ENCODE measurements at places on chromosomes 1 and 21.

DNA sequence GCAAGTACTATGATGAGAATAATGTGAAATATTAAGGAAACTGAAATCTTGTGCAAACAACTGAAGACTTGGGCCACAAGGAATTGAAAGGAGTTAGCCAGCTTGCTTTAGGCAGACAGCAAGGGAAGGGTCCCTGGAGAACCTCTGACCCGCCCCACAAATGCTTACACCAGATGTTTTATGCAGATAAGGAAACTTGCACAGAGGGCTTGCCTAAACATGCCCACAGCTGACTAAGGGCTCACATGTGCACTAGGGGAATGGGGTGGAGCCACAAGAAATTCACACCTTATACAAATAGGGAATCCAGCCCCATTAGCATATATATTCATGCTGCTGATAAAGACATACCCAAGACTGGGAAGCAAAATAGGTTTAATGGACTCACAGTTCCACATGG, 86.1 kb upstream of the CYYR1 start:
- no peak for DNase-seq

DNA sequence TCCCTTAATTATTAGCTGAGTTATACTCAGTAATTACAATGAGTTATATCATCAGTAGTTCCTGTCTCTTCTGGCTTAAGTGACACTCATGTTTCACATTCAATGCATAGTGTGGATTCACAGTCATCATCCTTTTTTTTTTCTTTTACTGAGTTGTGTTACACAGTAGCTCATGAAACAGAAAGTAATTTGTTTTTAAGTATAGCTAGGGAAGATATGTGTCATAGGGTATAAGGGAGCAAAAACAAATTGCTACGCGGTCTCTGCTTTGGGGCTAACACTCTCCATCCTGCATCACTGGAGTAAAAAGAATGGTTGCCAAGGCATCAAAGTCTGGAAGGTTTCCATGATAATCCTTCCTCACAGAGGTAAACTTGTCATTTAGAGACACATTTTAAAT, 971.7 kb upstream of the NCAM2 start:
- DNase-seq, result no peak

DNA sequence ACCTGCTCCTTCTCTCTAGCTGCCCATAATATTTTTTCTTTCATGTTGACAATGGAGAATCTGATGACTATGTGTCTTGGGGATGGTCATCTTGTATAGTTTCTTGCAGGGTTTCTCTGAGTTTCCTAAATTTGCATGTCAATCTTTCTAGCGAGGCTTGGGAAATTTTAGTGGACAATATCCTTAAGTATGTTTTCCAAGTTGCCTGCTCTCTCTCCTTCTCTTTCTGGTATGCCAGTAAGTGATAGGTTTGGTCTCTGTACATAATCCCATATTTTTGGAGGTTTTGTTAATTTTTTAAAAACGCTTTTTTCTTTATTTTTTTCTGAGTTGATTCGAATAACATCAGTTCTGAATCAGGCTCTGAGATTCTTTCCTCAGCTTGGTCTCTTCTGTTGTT, 370.9 kb upstream of the LYPLAL1 start:
- DNase-seq, result no peak

GRCh38 chr21:42097860-42098454, 26.8 kb downstream of the UMODL1 start:
- no peak for DNase-seq

GRCh38 chr1:171683870-171684269, 31.4 kb upstream of the MYOC start:
- DNase-seq, result no peak

DNA sequence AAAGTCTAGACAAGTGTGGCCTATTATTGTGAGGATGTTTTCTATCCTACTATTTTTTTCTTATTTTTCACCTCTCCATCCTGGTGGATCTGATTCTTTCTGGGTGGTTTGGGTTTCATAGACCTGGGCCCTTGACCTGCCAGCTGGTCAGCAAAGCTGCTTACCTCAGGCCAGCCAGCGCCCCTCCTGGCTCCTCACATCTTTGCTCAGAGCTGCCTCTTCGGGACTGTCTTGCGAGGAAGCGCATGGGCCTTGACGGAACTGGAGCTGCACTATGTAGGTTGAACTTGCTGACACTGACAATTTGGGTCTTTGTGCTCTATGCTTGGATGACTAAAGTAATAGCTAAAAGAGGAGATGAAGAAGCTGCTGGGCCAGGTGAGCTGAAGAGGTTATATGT, 138.5 kb upstream of the SYT6 start:
- no peak for DNase-seq

DNA sequence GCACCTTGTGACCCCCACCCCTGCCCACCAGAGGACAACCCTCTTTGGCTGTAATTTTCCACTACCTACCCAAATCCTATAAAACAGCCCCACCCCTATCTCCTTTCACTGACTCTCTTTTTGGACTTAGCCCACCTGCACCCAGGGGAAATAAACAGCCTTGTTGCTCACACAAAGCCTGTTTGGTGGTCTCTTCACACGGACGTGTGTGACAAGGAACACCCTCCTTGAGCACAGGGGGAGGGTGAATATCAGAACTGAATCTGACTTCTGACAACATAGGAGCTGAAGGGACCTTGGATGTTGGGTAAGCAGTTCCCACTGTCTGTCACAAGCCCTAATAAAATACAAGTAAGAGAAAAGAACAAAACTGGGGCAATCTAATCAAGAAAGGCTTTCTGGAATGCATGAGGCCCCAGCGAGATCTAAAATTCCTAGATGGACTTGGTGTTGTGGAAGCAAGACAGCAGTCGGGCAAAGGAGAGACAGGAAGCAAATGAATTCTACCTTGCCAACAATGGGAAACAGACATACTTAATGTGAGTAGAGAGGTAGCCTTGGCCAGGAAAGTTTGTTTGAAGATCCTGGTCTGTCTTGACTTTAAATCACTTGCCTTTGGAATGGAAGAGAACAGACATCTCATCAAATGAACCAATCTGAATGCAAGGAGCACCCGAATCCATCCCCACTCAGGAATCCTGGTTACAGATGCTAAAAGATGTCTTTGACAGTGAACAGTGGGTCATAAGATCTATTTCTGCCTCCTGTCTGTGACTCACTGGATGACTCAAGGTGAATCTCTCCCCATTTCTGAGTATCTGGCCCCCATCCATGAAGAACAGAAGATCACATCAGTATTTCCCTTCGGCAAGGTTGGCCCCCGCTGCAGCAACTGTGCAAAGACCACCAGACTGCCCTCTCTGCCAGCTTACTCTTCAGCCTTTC, 53.3 kb downstream of the OLFML3 start:
- DNase-seq, result no peak

- DNase-seq, result no peak
Measured at GRCh38 chr1:157626099-157626498, 28.2 kb upstream of the FCRL4 start.

DNA sequence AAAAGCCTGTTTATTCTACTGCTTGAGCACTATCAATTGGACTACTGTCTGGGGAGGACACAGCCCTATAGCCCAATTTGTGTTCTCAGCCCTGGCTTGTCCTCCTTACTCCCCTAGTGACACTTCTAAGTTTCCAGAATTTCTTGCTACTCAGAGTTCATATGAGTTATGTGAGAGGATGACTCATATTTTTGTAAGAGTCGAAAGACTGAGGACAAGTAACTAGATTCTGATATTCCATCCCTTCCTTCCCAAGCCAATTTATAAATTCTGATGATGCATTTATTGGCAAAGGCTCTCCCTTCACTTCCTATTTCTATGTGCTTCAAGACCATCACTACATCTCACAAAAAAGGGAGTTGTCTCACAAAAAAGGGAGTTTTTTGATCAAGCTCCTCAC, 422.2 kb upstream of the DEPDC1 start:
- no peak for DNase-seq

- DNase-seq, result no peak
Measured at GRCh38 chr1:157238585-157238984, 100.4 kb upstream of the ETV3 start.

DNA sequence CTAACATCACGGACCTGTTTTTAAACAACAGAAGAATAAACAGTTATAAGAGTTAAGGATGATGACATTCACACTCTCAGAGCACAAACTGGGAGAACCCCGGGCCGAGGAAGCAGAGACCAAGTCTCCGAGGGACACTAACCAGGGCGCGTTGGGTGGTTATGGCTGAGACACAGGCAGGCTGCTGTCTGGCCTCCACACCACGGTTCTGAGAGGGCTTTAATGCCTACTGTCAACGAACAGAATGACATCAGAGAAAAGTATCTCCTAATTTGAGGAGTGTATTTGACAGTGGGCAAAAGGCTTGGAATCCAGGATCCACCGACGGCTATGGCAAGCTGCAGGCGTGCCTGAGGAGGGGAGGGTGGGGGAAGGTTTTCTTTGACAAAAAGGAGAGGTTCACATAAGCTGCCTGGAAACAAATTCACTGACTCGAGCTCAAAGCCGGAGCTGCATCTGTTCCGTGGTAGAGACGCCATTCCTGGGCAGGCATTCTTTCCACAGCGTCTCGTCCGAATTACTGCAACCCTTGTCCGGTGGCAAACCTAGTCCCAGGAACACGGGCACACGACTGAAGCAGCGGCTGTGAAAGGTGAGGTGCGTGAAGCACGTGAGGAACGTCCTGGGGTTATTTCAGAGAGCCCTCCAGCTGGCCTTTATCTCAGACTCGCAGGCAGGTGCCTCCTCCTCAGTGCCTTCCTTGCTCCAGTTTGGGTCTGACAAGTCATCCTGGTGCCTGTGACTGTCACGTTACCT, 9.4 kb downstream of the POFUT2 start:
- no peak for DNase-seq

DNA sequence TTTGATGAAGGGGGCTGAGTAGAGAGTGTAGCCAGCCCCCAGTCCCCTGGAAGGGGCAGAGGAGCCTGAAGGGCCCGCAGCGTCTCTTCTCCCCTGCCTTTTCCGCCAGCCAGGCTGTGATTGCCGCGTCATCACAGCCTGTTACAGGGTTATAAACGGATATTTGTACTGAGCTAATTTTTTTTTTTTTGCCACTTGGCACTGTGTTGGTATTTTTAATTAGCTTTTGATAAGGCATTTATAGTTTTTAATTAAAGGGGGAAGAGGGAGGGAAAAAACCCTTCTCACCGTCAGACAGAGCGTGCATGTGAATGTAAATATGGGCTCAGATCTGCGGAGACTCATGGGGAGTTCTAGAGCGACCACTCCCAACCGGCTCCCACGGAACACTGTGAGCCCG, 97.7 kb upstream of the ACTL8 start:
- no peak for DNase-seq

DNA sequence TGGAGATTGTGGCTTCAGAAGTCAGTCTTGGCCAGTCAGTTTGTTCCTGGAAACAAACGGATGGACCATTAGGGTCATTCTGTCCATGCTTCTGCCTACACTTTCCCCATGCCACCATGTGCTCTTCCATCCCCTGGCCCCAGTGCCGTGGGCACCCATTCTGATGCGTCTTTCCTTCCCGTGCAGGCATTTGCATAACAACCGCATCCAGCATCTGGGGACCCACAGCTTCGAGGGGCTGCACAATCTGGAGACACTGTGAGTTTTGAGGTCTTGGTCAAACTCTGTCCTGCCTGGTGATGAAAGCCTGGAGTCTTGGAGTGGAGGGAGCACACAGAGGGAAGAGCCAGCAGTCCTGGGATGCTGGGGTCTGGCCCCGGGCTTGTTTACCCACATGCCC, 61.1 kb downstream of the UBE2T start:
- DNase-seq, result no peak

DNA sequence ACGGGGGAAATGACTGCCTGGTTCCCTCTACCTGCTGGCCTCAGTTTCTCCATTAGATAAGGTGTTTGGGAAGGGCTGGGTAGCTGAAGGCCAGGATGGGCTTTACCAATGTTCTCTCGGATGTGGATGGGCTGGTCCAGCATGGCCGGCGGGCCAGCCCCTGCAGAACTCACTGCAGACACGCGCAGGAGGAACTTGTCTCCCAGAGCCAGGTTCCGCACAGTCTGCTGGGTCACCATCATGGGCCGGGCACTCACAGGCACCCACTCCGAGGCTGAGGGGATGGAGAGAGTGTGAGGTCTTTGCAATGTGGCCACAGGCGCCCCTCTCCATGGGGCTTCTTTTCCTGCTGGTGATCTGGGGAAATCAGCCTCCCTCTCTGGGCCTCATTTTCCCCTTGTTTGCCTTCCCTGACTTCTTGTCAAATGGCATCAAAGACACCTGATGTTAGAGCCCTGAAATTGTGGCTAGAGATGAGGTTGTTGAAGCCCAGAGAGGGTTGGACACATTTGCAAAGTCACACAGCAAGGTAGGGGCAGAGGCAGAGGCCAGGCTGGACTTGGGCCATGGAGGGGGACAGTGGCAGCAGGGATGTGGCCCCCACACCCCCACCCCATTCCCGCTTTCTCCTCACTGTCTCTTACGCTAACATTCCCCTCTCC, 1.2 kb downstream of the MYBPH start:
- DNase-seq, result no peak

DNA sequence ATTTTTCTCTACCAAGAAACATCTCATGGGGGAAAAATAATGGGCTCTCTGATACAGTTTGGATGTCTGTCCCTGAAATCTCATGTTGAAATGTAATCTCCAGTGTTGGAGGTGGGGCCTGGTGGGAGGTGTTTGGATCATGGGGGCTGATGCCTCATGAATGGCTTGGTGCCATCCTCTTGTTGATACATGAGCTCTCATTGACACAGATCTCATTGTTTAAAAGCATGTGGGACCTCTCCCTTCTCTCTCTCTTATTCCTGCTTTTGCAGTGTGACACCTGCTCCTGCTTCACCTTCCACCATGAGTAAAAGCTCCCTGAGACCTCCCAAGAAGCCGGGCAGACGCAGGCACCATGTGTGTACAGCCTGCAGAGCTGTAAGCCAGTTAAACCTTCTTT, 332.5 kb upstream of the NRIP1 start:
- DNase-seq, result no peak

- DNase-seq, result peak; percentile 71
Measured at GRCh38 chr1:27102707-27103468, 52.0 kb downstream of the SLC9A1 start.

- peak; percentile 29 for DNase-seq
Measured at GRCh38 chr1:37673920-37674319, 18.4 kb upstream of the CDCA8 start.

DNA sequence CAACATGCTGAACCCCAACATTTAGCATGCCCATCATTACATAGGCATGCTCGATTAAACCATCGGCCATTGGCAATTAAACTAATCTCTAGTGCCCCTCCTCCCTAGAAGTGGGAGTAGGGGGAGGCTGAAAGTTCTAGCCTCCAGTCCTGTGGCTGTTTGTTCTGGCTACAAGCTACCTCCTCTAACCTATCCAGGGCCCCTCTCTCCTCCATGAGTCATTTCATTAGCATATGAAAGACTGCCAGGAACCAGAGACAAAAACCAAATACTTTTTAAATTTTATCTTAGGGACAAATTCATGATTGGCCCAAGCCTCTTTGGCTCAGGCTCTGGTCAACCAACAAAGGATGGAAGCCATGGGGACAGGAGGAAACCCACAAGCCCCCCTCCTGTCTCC, 231.1 kb downstream of the CACNA1E start:
- no peak for DNase-seq

All from stimulated activated CD8-positive, alpha-beta memory T cell treated with anti-CD3 and anti-CD28 coated beads, Interleukin-12 subunit alpha, Interleukin-12 subunit beta, amount 100 ng/mL, for 1 hour (primary cell).